ENCODE measurements at places on chromosomes 7 and 10.

GRCh38 chr7:27095897-27096767 lies at the start of gene HOXA1:
TSS of gene HOXA1 (minus strand) at chr7:27096000. CDS start at chr7:27095912, 88 bp downstream.
- peak; percentile 91 for DNase-seq

- no peak for DNase-seq
Observed at GRCh38 chr10:14403359-14403758, 72.6 kb upstream of the FRMD4A start.

DNA sequence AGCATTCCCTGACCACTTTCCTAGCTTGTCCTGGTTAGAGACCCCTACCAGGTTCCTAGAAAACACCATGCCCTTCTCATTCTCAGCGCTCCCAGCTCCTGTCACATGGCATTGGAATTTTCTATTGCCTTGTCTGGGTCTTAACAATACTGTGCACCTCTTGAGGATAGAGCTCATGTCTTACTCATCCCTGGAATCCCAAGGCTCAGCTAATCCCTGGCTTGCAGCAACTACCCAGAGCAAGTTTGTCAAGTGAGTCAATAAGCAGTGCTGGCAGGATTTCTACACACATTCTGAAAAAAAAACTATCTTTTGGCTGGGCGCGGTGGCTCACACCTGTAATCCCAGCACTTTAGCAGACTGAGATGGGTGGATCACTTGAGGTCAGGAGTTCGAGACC lies 11.7 kb upstream of the PRDX3 start:
- DNase-seq = no peak

GRCh38 chr7:10637991-10638390 lies 335.7 kb upstream of the PHF14 start:
- DNase-seq = no peak

DNA sequence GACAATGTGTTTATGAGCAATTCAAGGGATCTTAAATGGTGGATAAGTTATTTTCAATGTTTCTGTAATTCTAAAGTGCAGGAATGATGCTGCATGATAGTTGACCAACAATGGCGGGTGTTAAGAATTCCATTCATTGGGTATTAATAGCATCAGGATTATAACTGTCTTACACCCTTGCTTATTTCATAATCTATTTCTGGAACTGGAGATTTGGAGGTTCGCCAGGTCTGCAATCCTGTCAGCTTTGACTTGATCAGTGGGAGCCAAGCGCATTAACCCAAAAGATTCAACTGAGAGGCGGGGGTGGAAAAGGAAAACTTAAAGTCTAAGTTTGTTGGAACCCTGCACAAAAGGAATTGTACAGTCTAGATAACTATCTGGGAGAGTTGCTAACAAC lies 114.9 kb upstream of the ZEB1 start:
- DNase-seq = peak; percentile 79

GRCh38 chr7:26208040-26208439 lies 6.5 kb downstream of the CBX3 start:
- DNase-seq = no peak

- no peak for DNase-seq
Observed at GRCh38 chr7:12385364-12385786, 18.3 kb downstream of the VWDE start.

DNA sequence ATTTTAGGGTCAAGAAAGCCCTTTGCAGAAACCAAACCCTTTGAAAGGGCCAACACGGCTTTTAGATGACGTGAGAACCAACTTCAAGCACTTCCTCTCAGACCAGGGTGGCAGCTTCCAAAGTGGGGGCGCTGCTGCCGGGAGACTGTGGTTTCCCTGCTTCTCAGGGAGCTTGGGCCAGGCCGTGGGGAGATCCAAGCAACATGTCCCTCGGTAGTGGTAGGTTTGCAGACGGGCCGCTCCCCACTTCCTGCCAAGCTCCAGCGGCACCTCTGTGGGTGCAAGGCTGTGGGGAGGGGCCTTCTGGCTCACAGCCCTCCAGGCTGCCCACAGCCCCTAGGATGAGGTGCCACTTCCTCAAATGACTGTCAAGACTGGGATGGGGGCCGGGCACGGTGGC lies 132.4 kb downstream of the FAM53B start:
- no peak for DNase-seq
